ENCODE measurements at places on chromosomes 6 and 20. TPM values are rescaled to one million over a fixed set of nuclear protein-coding genes. Genes with fewer than 3 reads are reported as not detected.

LAMA4 gene
- total RNA-seq = 1.3 TPM

DNA sequence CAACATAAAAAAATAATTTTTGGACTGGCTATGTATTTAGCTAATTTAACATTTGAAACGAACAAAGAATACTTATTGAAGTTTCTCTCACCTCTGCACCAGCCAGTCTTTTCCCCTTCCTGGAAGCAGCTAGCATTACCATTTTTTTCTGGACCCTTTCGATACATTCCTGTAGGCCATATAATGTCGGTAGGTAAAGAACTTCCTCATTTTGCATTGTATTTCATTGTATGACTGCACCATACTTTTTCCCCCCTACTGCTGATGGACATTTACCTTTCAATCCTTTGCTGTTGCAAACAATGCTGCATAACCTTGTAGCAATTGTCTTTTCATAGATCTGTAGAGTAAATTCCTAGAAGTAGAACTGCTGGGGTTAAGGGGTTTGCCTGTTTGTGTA is 17.6 kb downstream of the CBFA2T2 start:
- no peak for DNase-seq

DNA sequence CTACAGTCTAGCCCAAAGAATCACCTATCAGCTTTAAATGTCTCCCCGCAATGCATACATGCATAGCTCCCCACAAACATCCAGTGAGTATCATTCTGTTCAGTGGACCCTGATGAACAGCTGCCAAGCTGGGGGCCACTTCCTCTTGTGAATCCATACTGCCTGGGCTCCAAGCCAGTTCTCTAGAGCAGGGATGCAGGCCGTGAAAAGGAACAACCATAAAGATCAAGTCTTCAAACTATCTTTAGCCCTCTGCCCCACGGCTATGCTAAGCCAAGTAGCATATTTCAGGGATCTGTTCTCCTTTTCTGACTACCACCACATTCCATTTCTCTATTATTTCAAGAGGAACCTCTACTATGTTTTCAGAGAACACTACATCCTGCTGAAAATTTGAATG is 191.7 kb upstream of the BTBD3 start:
- DNase-seq = no peak

DNA sequence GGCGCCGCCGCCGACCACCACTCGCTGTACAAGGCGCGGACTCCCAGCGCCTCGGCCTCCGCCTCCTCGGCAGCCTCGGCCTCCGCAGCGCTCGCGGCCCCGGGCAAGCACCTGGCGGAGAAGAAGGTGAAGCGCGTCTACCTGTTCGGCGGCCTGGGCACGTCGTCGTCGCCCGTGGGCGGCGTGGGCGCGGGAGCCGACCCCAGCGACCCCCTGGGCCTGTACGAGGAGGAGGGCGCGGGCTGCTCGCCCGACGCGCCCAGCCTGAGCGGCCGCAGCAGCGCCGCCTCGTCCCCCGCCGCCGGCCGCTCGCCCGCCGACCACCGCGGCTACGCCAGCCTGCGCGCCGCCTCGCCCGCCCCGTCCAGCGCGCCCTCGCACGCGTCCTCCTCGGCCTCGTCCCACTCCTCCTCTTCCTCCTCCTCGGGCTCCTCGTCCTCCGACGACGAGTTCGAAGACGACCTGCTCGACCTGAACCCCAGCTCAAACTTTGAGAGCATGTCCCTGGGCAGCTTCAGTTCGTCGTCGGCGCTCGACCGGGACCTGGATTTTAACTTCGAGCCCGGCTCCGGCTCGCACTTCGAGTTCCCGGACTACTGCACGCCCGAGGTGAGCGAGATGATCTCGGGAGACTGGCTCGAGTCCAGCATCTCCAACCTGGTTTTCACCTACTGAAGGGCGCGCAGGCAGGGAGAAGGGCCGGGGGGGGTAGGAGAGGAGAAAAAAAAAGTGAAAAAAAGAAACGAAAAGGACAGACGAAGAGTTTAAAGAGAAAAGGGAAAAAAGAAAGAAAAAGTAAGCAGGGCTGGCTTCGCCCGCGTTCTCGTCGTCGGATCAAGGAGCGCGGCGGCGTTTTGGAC is 2.0 kb downstream of the SOX4 start:
- DNase-seq = peak; percentile 83

- DNase-seq = no peak
Observed at GRCh38 chr6:159899994-159900745, 9.4 kb downstream of the MAS1 start.

- no peak for DNase-seq
Observed at GRCh38 chr20:16279320-16279719, 293.9 kb downstream of the KIF16B start.
